Forelimb muscle (tissue), 1 donor: ENCODE measurements at places on chromosomes 2 and 18.

GRCh38 chr2:239142806-239143205 is 258.0 kb downstream of the HDAC4 start:
- no peak for DNase-seq

DNA sequence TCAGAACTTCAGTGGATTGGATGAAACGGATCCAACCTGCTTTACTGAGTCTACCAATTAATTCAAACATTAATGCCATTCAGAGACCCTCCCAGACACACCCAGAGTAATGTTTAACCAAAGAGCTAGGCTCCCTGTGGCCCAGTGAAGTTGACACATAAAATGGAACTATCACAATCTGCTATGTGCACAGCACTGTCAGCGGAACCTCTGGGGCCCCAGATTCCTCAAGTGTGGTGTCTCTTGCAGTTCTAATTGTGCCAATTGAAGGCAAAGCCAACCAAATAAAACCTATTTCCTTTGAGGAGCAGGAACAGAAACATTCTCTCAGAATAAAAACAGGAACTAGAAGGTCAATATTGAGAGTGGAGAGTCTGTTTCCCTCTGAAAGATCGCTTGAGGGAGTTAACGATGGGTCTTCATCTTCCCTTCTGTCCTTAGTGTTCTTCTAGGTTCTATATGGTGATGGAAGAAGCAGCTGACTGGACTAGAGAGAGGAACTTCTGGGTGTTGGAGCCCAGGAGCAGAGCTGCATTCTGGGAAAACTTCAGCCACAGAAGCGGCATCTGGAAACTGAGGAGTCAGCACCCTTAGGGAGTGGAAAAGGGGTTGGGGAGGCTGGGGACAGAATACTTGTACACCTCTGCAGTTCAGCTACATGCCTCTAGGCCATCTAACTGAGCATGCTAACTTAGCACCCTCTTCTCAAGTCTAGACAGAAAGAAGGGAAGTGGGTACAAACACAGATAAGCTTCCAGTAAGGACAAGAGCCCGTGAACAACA is 174.4 kb upstream of the FBXO11 start:
- DNase-seq = no peak

DNA sequence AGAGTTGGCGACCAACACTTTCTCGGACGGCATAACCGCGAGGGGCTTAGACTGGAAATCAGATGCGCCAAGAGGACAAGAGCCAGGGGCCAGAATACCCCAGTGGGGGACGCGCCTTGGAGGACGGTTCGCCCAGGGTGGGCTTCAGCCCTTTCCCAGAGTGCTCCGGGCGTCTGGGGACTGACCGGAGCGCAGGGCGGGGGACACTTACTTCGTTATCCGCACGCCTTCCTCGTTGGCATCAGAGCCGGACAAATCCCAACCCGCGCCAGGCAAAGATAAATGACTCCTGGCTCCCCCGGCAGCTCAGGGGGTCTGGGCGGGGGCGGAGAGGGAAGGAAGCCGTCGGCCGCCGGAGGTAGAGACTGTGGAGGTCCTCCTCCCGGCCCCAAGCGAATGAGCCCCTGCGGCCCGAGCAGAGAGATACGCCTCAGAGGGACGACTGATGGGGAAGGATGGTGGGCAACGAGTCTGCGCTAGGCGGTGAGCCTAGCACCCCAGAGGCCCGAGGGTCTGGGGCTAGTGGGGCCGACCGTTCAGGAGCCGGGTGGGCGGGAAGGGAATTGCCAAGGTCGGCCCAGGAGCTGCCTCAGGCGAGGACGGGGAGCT is 4.7 kb upstream of the SATB2 start:
- no peak for DNase-seq

- no peak for DNase-seq
These were observed 290.8 kb downstream of the CCDC85A start for GRCh38 chr2:56474412-56475158.

DNA sequence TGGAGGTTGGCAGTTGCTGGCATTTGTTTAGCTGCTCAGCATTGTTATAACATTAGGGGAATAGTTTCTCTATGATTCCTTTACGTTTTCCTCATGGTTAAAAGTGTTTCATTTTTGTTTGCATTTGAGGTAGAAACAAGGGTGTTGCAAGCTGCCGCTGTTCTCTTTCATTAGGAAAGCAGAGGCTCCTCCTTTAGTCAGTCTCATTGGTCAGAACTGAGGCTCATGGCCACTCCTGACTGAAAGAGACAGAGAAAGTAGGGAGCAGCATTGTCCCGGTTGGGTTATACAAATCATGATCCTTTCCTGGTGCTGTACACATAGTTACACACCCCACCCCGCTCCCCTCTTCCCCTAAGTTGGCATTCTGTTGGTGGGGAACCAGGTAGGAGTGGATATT is 59.8 kb upstream of the PTH2R start:
- DNase-seq = no peak

DNA sequence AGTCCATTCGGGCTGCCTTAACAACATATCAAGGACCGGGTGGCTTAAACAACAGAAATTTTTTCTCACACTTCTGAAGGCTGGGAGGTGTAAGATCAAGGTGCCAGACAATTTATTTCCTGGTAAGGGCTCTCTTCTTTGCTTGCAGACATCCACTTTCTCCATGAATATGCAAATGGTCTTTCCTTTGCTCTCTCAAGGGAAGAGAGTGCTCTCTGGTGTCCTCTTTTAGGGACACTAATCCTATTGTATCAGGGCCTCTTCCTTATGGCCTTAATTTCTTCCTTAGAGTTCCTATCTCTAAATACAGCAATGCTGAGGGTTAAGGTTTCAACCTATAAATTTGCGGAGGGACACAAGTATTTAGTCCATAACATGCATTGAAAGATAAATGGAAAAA is 770.8 kb downstream of the DSC3 start:
- no peak for DNase-seq

DNA sequence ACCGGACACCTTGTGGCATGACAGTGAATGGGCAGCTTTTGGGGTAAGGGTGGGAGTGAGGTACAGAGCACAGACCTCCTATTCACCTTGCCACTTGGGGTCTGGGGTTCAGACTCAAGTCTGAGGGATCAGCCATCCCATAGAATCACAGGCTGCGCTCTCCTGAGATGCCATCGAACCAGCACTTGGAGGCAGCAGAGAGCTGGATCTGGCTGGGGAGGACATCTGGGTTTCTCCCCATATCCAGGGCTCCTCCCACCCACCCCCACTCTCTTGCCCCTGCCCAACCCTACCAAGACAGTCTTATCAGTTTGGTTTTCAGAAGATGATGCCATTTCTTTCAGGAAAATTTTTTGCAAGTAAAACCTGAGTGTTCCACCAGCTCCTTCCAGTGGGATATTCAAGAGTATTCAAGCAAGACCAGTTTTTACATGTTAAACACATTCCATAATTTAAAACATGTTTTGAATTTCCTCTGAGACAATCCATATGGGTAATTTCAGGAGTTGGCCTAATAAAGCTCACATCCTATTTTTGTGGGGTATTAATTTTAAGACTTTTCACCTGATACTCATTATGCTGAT is 29.2 kb upstream of the TEX44 start:
- DNase-seq = no peak

GRCh38 chr18:55275039-55275901 is 312.7 kb downstream of the TCF4 start:
- no peak for DNase-seq

DNA sequence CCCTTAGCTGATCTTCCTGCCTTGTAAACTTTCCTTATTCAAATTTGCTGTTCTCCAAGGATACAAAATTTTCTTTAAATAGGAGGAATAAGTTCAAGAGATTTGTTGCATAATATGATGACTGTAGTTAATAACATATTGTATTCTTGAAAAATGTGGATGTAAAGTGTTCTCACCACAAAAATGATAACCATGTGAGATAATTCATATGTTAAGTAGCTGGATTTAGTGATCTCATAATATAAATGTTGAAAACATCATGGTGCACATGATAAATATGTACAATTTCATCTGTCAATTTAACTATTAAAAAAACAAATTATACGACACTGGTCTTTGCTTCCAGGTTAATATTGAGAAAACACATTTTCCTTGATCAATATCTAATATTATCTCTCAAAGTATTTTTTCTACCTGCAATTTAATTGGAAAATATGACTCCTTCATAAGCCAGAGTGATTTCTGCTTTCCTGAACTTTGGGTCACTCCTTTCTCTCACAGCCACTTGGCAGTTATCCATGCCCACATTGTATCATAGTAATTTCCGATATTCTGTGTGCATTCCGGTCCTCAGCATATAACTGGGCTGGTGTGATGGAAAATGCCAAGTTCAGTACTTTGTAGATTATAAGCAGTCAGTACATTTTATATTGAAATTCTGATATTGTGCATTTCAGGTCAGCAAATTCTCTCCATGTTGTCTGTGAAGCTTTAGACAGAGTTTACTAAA is 152.6 kb downstream of the GULP1 start:
- no peak for DNase-seq

- DNase-seq = no peak
These were observed 132.1 kb upstream of the SERPINE2 start for GRCh38 chr2:224171226-224171625.

GRCh38 chr2:221050020-221050795 is 521.9 kb downstream of the EPHA4 start:
- peak; percentile 60 for DNase-seq
